ENCODE measurements at places on chromosomes 12 and 14.

DNA sequence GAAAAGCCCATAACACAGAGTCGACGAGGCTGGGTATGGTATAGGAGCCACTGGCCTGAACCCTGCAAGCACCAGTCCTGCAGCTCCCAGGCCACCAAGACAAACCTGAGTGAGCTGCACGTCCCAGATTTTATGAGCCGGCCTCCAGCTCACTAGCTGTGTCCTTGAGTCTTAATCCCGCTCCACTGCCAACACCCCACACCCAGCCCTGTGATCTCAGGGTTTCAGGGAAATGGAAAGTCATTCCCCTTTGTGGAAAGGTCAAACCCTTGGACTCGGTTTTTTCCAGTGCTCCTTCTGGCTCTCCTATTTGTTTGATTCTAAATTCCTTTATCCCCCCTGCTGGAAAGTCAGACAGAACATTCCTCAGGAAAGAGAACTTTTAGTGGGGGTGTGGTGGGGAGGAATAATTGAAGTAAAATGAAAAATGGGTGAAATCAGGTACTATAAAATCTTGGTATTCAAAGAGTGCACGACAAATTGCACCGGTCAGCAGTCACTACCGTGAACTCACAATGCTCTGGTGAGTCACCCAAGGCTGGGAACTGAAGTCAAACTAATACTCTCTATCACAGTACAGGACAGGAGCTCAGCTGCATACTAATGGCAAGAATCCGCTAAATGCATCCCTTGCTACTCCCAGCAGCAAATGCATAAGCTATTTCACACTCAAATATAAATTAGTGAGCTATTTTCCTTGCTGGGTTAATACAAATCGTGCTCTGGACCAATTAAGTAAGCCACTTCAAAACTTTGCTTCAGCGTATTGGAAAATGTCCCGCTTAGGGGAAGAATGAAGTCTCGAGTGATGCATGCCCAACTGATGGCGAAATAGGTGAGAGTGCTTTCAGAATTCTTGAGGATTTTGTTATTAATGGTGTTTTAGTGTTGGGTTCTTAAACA is 9.0 kb downstream of the PITPNM2 start:
- DNase-seq = no peak

- DNase-seq = no peak
Observed at GRCh38 chr12:96350982-96351381, 49.3 kb downstream of the CDK17 start.

GRCh38 chr12:88897723-88898122 is 317.5 kb upstream of the KITLG start:
- DNase-seq = no peak

DNA sequence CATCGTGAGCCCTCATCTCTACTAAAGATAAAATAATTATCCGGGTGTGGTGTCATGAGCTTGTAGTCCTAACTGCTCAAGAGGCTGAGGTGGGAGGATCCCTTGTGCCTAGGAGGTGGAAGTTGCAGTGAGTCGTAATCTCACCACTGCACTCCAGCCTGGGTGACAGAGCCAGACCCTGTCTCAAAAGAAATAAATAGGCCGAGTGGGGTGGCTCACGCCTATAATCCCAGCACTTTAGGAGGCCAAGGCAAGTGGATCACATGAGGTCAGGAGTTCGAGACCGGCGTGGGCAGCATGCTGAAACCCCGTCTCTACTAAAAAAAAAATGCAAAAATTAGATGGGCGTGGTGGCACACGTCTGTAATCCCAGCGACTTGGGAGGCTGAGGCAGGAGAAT is 70.9 kb downstream of the RESF1 start:
- no peak for DNase-seq

DNA sequence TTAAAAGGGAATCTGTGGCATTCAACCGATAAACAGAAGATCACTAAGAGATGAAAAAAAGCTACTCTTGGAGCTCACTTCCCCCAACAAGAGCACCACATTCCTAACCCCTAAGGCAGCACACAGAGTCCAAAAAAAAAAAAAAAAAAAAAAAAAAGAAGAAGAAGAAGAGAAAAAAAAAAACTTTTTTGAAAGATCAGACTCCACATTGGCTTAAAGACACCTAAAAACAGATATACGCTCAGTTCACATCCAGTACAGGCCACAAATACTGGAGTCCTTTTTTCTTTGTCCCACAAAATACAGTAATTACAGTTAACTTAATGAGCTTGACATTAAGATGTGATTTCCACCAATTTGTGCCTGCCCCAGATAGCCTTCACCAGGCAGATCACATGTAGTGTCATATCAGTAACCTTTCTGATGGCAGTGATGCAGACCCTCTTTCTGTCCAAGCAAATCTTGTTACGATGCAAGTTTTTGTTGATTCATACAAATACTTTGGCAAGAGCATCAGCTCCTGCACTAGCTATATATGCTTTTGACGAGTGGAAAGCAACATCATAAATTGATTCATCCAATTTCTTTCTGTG is 20.7 kb downstream of the COCH start:
- no peak for DNase-seq

GRCh38 chr12:12693111-12693671 is 2.8 kb downstream of the GPR19 start:
- DNase-seq = no peak
